Fibroblast of lung (primary cell): ENCODE measurements at places on chromosomes 16 and 17. TPM values are rescaled to one million over a fixed set of nuclear protein-coding genes. Genes with fewer than 3 reads are reported as not detected.

ABCC11 gene
- under 0.01 and 0.17 TPM in 2 replicates for total RNA-seq

CLDN7 gene
- total RNA-seq = 2.6 and 17.2 TPM in 2 replicates

MPP2 gene
- 1.3 and 2.1 TPM in 2 replicates for total RNA-seq

PRAC2 gene
- not detected in 2 replicates for total RNA-seq

NHERF1 gene
- 7.2 and 10.2 TPM in 2 replicates for total RNA-seq

CORO1A gene
- 0.17 and 0.26 TPM in 2 replicates for total RNA-seq

TOM1L1 gene
- 23.1 and 34.7 TPM in 2 replicates for total RNA-seq

CNTROB gene
- 12.8 and 17.2 TPM in 2 replicates for total RNA-seq

TNRC6C gene
- 3.1 and 4.6 TPM in 2 replicates for total RNA-seq

TUBG2 gene
- total RNA-seq = 6.9 and 11.6 TPM in 2 replicates

PIK3R5 gene
- not detected in 2 replicates for total RNA-seq
